A549 treated with DMSO at 1 μM for 4 hours (cell line): ENCODE measurements at places on chromosomes 2 and 18. TPM values are rescaled to one million over a fixed set of nuclear protein-coding genes. Genes with fewer than 3 reads are reported as not detected.

Gene TUBB8B
- 0.14 TPM in 1 of 5 replicates, not detected in the others for total RNA-seq

Gene CDH2
- 33.3 to 52.2 TPM (median 44.8 TPM) in 5 replicates for total RNA-seq

Gene CNOT9
- 41.8 to 53.3 TPM (median 49.7 TPM) in 5 replicates for total RNA-seq

Gene FAM161A
- 6.2 to 8.7 TPM (median 7.7 TPM) in 5 replicates for total RNA-seq

Gene GKN1
- 0.57 to 0.74 TPM (median 0.71 TPM) in 5 replicates for total RNA-seq

Gene G6PC2
- total RNA-seq = not detected in 5 replicates

Gene KLHL29
- 3.4 to 5.1 TPM (median 4.4 TPM) in 5 replicates for total RNA-seq

Gene FAP
- 0.08 to 0.15 TPM (median 0.11 TPM) in 3 of 5 replicates, not detected in the others for total RNA-seq

Gene SERPINB12
- total RNA-seq = not detected in 5 replicates

Gene OXER1
- total RNA-seq = not detected in 5 replicates

Gene KIF5C
- 0.29 to 0.60 TPM (median 0.36 TPM) in 5 replicates for total RNA-seq

Gene CLIP4
- total RNA-seq = 22.4 to 33.0 TPM (median 30.0 TPM) in 5 replicates

Gene DAW1
- 1.6 to 2.7 TPM (median 1.7 TPM) in 5 replicates for total RNA-seq

Gene SALL3
- not detected in 5 replicates for total RNA-seq

Gene FABP1
- total RNA-seq = not detected in 5 replicates

Gene FAM124B
- total RNA-seq = not detected in 5 replicates

Gene COBLL1
- 3.1 to 5.1 TPM (median 4.1 TPM) in 5 replicates for total RNA-seq

Gene ADAM23
- total RNA-seq = 8.8 to 10.2 TPM (median 10.0 TPM) in 5 replicates

Gene PFN4
- total RNA-seq = 1.1 to 1.5 TPM (median 1.2 TPM) in 5 replicates

Gene VSNL1
- total RNA-seq = not detected in 5 replicates

Gene PROM2
- 0.33 TPM in 1 of 5 replicates, not detected in the others for total RNA-seq

Gene WNT6
- total RNA-seq = 0.05 to 0.15 TPM (median 0.10 TPM) in 4 of 5 replicates, not detected in the other

Gene TRIM54
- 0.33 to 0.73 TPM (median 0.46 TPM) in 5 replicates for total RNA-seq

Gene IL1R2
- total RNA-seq = 0.62 to 1.1 TPM (median 0.72 TPM) in 5 replicates

Gene CD8B2
- not detected in 5 replicates for total RNA-seq

Gene SEC11C
- total RNA-seq = 53.1 to 67.2 TPM (median 59.3 TPM) in 5 replicates

Gene NEU2
- total RNA-seq = not detected in 5 replicates

Gene SKA1
- total RNA-seq = 12.2 to 15.2 TPM (median 15.0 TPM) in 5 replicates

Gene RAD51AP2
- total RNA-seq = not detected in 5 replicates

Gene EFEMP1
- 30.5 to 51.4 TPM (median 45.1 TPM) in 5 replicates for total RNA-seq

Gene CD207
- not detected in 5 replicates for total RNA-seq

Gene SERPINB5
- 0.08 to 0.20 TPM (median 0.11 TPM) in 5 replicates for total RNA-seq

Gene DOCK10
- 41.5 to 49.8 TPM (median 46.6 TPM) in 5 replicates for total RNA-seq

Gene GAD1
- 0.41 to 1.1 TPM (median 0.68 TPM) in 5 replicates for total RNA-seq

Gene POTEI
- 0.01 TPM in 1 of 5 replicates, not detected in the others for total RNA-seq

Gene CDK5R2
- total RNA-seq = 1.2 to 2.5 TPM (median 1.9 TPM) in 5 replicates

Gene SULT1C4
- not detected in 5 replicates for total RNA-seq
